ENCODE measurements at places on chromosomes 16 and 17.

GRCh38 chr17:7707858-7708750 lies 3.1 kb downstream of the EFNB3 start:
- DNase-seq = no peak

GRCh38 chr17:14918540-14918939 lies 346.6 kb downstream of the PMP22 start:
- DNase-seq = no peak

GRCh38 chr17:37220607-37220953 lies 155.2 kb upstream of the C17orf78 start:
- DNase-seq = no peak

DNA sequence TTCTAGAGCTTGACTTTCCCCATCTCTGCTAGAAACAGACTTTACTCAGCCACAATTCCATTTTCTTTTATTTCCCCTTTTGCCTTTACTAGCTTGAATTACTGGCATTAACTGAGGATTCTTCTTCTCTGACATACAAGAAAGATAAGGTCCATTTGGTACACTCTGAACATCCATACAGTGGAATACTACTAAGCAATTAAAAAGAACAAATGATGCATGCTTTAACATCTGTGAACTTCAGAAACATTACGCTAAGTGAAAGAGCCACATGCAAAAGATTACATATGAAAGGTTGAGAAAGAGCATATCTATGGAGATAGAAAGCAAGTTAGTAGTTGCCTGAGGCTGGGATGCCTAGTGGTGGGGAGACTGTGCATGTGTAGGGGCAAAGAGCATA lies 130.9 kb downstream of the PPM1E start:
- DNase-seq = no peak

- no peak for DNase-seq
These were observed 28.3 kb upstream of the HOXB13 start for GRCh38 chr17:48756830-48757251.

- no peak for DNase-seq
These were observed 18.1 kb upstream of the ABCA9 start for GRCh38 chr17:69078864-69079263.

GRCh38 chr16:72262711-72263110 lies 90.8 kb upstream of the PMFBP1 start:
- DNase-seq = no peak

GRCh38 chr16:10870137-10870776 lies 6.7 kb upstream of the CIITA start:
- DNase-seq = peak; percentile 26
